ENCODE measurements at places on chromosomes 4 and X. TPM values are rescaled to one million over a fixed set of nuclear protein-coding genes. Genes with fewer than 3 reads are reported as not detected.

The RASSF6 gene
- total RNA-seq, result 0.05 TPM

The LRAT gene
- not detected for total RNA-seq

The MGAT4D gene
- not detected for total RNA-seq

The BEX3 gene
- total RNA-seq, result 243 TPM

The SOD3 gene
- 16.9 TPM for total RNA-seq

The UXT gene
- total RNA-seq, result 125 TPM

The BEND2 gene
- not detected for total RNA-seq

The MAGEA2B gene
- total RNA-seq, result not detected

The QRFPR gene
- total RNA-seq, result not detected

The REELD1 gene
- not detected for total RNA-seq

The PSAPL1 gene
- not detected for total RNA-seq

The HMGN5 gene
- total RNA-seq, result 1.2 TPM

The FTSJ1 gene
- 61.4 TPM for total RNA-seq

The CT45A2 gene
- total RNA-seq, result not detected

The PDE6B gene
- 1.2 TPM for total RNA-seq

The SYP gene
- 0.32 TPM for total RNA-seq

The MCF2 gene
- total RNA-seq, result not detected

The HS6ST2 gene
- 0.42 TPM for total RNA-seq

The POF1B gene
- total RNA-seq, result not detected

The CLTRN gene
- 0.42 TPM for total RNA-seq

The GPC4 gene
- total RNA-seq, result 5.9 TPM

The CNGA2 gene
- not detected for total RNA-seq

The NSG1 gene
- total RNA-seq, result 1.2 TPM

The ARX gene
- not detected for total RNA-seq

The REPS2 gene
- 0.37 TPM for total RNA-seq

The ADAM29 gene
- total RNA-seq, result not detected

The FAT4 gene
- total RNA-seq, result 18.5 TPM

The IQCM gene
- total RNA-seq, result not detected

The NOCT gene
- 28.8 TPM for total RNA-seq

The UVSSA gene
- total RNA-seq, result 8.6 TPM

The TCEAL2 gene
- total RNA-seq, result not detected

The F11 gene
- not detected for total RNA-seq

The EDA gene
- total RNA-seq, result 0.23 TPM

The OPHN1 gene
- 13.1 TPM for total RNA-seq

The TMEM144 gene
- 9.8 TPM for total RNA-seq

The RRH gene
- not detected for total RNA-seq

The SH3TC1 gene
- 5.1 TPM for total RNA-seq

The CHM gene
- total RNA-seq, result 23.2 TPM

The ARHGAP36 gene
- total RNA-seq, result not detected

The APLN gene
- 1.2 TPM for total RNA-seq

The NPY2R gene
- total RNA-seq, result not detected

The ADH1C gene
- not detected for total RNA-seq

The HTR2C gene
- total RNA-seq, result not detected

The HGFAC gene
- 0.05 TPM for total RNA-seq

The ATOH1 gene
- total RNA-seq, result not detected

The DGAT2L6 gene
- total RNA-seq, result not detected

The TRIML2 gene
- 0.14 TPM for total RNA-seq

The SHROOM4 gene
- 2.4 TPM for total RNA-seq

The CXCL6 gene
- 47.2 TPM for total RNA-seq

The SPARCL1 gene
- not detected for total RNA-seq

The MAMLD1 gene
- total RNA-seq, result 1.2 TPM

The CSAG1 gene
- not detected for total RNA-seq

The GIMD1 gene
- not detected for total RNA-seq

The RBM47 gene
- total RNA-seq, result 3.2 TPM

The FOXP3 gene
- total RNA-seq, result not detected

Data from smooth muscle cell of the umbilical artery (primary cell).